Right cardiac atrium (tissue), 5 donors: ENCODE measurements at places on chromosomes 5 and 9. TPM values are rescaled to one million over a fixed set of nuclear protein-coding genes. Genes with fewer than 3 reads are reported as not detected.
A peak's percentile ranks its signal among the peaks of the same experiment; 100 is the strongest.

- DNase-seq, result no peak
Measured at GRCh38 chr5:111262815-111263214, 38.6 kb downstream of the CAMK4 start.

- DNase-seq, result no peak
Measured at GRCh38 chr9:20333991-20334390, 288.3 kb downstream of the MLLT3 start.

- no peak for DNase-seq
Measured at GRCh38 chr5:55304584-55304983, 2.9 kb downstream of the DHX29 start.

DNA sequence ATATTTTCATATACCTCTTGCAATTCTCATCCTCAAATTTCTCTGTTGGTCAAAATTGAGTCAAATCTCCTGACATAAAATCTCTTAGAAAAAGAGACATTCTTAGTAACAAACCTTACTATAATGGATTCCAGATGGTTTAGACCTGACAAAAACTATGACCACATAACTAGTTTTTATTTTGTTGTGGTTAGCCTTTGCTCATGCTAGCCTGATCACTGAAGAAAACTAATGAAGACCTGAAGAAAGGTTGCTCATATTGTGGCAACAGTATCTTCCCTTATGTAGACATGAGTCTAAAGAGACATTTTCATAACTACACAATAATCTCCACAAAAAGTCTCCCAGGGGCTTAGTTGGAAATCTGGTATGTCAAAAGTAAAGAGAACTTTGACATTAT is 274.1 kb upstream of the TMEM161B start:
- no peak for DNase-seq

- no peak for DNase-seq
Measured at GRCh38 chr5:146283344-146283761, 55.3 kb upstream of the POU4F3 start.

GRCh38 chr5:159663986-159664385 is 252.3 kb upstream of the ADRA1B start:
- no peak for DNase-seq

DNA sequence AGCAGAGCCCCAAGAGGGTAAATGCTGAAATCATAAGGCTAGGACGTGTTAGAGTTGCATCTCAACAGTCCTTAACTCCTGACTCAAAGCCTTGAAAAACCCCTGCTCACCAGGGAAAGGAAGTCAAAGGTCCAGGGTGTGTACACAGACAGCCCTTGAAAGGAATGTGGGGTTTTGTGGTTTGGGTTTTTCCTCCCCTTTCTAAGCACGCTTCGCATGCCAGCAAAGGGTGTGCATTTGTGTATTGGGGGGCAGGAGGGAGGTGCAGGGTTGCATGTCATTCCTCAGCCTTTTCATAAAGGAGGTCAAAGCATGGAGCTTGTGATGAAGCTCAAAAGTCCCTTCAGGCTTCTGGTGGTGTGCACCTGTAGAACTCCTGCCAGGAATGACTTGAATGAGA is 17.3 kb upstream of the XPA start:
- no peak for DNase-seq

- DNase-seq, result no peak
Measured at GRCh38 chr5:6557807-6558575, 74.9 kb downstream of the NSUN2 start.

DNA sequence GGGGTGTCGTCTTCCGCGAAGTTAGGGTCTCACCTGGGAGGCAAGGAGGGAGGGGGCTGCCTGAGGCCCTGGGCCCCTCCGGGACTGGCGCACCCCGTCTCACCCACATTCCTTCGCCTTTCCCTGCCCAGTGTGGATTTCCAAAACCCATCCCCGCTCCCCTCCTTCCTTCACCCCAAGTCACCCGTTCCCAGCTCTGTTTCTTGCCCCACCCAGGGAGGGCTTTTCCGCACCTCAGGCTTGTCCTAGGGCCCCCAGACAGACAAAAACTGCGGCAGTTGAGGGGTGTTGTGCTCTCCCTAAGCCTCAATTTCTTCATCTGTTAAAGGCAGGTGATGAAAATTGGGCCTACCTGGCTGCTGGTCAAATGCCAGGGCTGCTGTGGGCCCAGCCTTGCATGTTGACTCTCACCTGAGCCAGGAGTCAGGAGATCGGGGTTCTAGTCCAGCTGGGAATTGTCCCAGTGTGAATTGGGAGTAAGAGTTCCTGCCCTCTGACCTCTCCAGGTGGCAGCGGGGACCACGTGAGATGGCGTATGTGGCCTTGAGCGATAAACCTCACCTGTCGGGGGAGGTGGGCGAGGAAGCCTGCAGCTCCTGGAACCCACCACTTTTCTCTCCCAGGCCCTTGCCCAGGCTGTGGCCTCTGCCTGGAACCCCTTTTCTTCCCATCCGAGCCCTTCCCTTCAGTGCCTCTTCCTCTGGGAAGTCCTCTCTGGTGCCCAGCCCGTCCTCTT is 143.4 kb upstream of the IER5L start:
- no peak for DNase-seq

DNA sequence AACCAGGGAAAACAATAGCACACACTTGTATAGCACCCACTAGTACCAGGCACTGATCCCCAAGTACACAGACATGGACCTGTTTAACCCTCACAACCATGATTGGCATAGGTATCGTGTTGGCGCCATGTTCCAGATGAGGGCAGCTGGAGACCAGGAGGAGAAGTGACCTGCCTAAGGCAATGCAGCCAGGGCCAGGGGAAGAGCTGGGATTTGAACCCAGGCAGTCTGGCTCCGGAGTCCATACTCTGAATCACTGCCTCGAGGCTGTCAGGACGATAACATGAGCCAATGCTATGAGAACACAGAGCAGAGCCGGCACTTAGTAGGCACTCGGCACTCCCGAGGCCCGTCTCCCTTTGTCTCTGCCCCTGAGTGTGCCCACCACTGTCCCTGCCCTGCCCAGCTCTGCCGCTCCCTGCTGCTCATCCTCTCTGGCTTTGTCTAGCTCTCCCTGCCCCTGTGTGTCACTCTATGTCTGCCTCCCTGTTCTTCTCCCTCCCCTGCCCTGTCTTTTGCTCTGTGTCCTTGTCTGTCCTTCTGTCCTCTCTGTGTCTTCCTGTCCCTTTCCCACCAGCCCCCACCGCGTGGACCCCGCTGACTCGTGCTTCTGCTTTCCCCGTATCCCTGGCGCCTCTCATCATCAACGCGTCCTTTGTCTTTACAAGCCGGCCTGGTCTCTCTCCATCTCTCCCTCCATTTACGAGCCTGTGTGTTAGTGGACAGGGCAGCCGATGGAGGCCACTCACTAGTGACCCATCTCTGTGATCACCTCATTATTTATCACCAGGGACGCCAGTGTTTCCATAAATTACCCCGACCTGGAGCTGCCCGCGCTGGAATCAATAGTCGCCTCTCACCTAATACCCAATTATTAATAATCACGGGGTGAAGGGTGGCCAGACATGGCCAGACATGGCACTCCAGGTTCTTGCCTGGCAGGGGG is 99.4 kb upstream of the MVB12B start:
- no peak for DNase-seq

GRCh38 chr5:1103505-1104326 is 8.1 kb downstream of the SLC12A7 start:
- peak; percentile 95 for DNase-seq

DNA sequence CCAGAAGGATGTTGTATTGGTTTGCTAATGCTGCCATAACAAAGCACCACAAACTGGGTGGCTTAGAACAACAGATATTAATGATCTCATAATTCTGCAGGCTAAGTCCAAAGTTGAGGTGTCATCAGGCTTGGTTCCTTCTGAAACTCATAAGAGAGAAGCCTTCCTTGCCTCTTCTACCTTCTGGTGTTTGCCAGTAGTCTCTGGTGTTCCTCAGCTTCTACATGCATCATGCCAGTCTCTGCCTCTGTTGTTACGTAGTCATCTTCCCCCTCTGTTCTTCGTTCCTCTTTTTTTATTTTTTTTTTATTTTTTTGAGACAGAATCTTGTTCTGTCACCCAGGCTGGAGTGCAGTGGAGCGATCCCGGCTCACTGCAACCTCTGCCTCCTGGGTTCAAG is 61.8 kb downstream of the LRRC70 start:
- DNase-seq, result no peak

DNA sequence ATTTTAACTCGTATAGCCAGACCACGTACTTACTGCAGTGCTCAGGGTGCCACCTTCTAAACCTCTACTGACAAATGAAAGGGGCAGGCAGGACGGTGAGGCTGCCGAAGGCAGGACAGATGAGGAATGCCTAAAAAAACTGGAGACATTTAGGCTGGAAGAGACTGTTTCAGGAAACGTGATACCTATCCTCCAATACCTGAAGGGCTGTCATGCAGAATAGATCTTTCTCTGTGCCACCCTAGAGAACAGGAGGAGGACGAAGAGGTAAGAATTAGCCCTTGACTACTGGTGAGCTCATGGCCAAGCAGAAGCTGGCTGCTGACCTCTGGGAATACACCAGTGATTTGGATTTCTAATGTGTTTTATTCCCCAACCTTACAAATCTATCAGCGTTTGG is 139.4 kb downstream of the EFNA5 start:
- DNase-seq, result no peak

DNA sequence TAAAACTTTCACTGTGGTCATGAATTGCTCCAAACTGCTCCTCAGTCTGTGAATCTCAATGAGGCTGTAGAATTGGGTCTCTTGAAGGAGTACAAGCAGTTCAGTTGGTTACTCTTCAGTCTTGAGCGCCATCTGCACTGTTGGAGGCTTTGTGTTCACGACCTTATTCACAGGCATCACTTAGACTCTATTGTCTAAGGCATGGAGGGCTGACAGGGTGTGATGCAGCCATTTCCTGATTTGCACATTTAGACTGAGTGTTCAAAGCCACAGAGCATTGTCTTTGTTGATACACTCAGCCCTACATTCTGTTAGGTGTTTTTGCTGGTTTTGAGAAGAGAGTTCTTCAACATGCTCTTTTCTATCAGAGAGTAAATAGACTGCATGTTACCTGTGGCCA is 355.9 kb upstream of the RIOK2 start:
- no peak for DNase-seq

DNA sequence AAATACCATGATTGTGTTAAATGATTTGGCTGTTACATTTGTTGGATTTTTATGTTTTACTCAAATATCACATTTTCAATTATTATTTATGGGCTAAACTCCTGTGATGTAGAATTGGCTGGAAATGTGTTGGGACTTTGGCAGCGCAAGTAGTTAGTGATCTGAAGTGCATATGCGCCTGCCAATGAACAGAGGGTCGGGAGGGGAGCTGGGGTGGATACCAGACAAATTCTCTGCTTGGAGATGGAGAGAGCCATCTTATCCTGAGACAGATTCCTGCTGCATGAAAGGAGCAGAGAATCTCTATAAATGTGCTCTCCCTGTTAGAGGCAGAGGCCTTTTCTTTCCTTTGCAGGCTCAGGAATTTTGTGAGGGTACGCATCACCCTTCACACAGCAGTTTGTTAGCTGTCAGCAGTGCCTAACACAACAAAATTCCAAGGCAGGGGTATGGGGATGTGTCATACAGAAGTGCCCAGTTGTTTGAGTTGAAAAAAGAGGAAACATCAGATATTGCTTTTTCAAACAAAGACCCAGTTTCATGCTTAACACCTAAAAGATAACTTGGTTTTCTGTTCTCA is 489.1 kb downstream of the CSNK1G3 start:
- DNase-seq, result no peak

GRCh38 chr5:132526974-132527564 is 16.3 kb downstream of the IL5 start:
- no peak for DNase-seq

DNA sequence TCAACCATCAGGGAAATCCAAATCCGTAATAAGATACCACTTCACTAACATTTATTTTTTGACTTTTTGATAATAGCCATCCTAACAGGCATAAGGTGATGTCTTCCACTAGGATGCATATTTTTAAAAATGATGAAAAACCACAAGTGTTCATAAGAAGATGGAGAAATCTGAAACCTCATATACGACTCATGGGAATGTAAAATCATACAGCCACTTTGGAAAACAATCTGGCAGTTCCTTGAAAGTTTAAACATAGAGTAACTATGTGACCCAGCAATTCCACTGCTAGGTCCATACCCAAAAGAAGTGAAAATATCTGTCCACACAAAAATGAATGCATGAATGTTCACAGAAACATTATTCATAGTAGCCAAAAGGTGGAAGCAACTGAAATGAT is 431.0 kb downstream of the ENC1 start:
- no peak for DNase-seq

The PHF24 gene
- 0.36 TPM for total RNA-seq

The PCDHGA6 gene
- total RNA-seq, result 4.9 TPM

The LRRC26 gene
- total RNA-seq, result not detected

The CDKN2B-AS1 gene
- not detected for total RNA-seq

The C9orf152 gene
- total RNA-seq, result not detected

The S1PR3 gene
- 38.6 TPM for total RNA-seq

The ARID3C gene
- not detected for total RNA-seq

The STING1 gene
- total RNA-seq, result 125 TPM
